ENCODE measurements at places on chromosomes 11 and 22.

- no peak for DNase-seq
These were observed 33.8 kb downstream of the RAB30 start for GRCh38 chr11:83037877-83038276.

DNA sequence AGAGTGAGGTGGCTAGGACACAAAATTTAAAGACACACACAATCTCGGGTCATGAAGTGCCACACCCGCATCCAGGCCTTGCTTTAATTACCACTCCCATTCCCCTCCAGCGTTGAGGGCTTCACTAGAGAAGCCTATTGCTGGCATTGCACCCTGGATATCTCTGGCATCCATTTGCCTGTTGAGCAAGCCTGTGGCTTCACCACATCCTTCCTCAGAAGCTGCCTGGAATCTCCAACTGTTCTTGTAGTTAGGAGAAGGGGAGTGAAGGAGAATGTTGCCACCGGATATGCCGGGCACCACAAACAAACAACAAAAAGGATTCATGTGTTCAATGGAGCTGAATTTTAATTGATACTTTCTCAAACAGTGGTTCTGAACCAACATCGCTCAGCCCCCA, 34.4 kb upstream of the RCN1 start:
- DNase-seq = no peak

- no peak for DNase-seq
These were observed 4.1 kb upstream of the C22orf39 start for GRCh38 chr22:19451570-19451969.

DNA sequence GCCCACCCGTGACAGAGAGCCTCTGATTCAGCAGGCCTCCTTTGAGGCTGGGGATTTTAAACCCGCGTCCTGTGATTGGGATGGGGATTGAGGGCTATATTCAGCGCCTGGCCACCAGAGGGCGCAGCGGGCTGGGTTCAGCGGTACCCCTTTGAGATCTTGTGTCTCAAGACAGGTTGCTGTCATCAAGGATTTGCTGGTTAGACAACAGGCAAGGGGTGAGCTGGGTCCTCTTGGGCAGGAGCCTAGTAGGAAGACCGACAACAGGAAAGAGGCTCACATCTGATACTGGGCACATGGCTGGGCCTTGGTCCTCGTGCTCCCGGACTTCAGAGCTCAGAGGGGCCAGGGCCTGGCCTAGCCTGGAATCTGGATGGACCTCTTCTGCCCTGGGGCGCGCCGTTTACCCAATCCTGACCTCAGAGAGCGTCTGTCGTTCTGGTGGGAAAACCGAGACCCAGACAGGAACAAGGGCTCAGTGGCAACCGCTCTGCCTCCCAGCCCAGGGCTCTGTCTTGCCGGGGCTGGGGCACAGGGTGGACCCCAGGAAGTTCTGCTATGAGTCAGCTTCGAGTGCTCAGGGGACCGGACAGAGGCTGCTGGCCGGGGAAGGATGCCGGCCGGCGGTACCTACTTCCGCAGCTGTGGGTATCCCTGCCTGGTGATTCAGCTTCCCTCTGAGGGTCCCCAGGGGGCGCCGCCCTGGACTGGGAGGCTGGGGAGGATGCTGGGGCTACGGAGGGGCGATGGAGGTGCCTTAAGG, 929 bp upstream of the SLC35E4 start:
- DNase-seq = peak; percentile 98

DNA sequence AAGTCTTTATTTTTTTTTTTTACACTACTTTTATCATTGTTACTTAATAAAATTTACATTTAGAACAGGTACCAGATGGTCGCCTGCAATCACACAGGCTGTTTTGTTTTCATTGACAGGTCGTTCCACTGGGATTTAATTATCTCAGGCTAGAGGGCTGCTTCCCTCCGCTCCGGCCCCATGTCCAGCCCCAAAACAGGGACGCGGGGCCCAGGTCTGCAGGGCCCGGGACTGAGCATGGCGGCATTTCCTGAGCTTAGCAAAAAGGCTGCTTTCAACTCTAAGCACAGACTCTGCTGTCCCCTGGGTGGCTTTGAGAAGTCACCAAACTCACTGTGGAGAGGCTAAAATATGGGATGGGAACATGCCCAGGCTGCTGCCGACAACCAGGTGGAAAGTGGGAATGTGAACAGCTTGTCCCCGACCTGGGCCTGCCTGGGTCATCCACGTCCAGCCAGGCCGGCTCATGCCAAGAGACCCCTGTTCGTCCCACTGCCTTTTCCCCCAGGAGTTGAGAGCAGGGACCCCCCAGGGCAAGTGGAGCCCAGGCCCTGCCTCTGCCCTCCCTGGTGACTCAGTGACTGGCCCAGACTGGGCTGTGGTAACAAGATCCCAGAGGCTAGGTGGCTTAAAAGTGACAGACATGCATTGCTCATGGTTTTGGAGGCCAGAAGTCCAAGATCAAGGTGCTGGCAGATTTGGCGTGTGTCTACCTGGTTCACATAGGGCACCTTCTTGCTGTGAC, 150.0 kb downstream of the SHANK2 start:
- no peak for DNase-seq

- DNase-seq = no peak
These were observed 99.5 kb downstream of the SNX19 start for GRCh38 chr11:130816546-130817329.

DNA sequence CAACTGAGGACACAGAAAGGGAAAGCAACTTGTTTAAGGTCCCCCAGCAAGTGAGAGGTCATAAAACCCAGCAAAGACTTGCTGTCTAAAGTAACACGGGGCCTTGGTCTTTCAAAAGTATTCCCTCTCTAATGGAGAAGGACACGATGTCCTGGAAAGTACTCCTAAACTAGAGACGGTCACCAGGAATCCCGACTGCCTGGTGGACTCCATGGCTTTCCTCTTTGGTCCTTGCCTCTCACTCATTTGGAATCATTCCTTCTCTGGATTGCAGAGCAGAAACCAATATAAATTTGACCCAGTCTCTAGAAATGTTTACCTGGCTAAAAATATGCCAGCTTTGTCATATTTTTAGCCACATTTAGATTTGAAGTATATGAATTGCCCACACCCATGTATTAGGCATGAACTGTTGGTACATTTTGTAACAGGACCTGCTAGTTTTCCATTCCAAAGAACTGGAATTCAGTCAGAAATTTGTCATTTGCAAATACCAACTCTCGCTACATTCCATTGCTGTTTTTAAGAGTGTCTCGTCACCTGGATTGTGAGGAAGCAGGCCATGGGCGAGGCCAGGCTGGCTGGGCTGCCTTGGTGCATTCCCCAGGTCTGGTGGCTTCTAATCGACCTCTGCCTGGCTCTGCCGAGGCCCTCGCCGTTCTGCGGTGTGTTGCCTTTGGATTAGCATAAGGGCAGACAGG, 12.9 kb downstream of the NAV2 start:
- DNase-seq = no peak

DNA sequence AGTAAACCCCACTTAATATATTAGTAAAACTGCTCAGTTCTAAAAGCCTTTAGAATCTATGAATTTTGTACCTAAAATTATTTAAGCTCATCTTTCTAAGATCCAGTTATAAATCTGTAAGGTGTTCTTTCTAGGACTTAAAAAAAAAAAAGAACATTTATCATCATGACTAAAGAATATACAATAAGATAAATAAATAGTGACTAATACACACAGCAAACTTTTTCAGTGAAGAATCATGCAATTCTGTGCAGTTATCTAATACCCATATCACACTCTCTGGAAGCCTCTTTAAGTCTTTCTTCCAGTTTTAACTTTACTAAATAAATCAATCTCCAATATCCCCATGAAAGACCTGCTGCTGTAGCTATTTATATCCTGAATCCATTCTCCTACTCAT, 59.8 kb downstream of the CEP57 start:
- no peak for DNase-seq

GRCh38 chr11:26350002-26350401, 18.1 kb downstream of the ANO3 start:
- DNase-seq = no peak

DNA sequence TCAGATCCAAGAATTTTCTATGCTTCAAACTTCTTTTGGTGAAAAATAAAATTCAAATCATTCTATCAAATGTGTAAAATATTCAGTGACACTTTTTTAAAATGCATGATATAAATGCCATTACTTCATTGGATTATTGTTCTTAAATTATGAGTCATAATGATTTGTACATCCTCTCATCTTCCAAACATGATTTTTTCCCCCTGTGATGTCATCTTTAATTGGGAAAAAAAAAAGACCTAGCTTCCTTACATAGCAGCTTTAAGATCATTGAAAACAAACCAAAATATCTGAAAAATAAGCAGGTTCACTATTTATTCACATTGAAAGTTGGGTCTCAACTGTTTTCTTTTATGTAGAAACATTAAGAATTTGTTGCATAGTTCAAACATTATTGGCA, 1549.4 kb downstream of the LRRC4C start:
- DNase-seq = no peak

DNA sequence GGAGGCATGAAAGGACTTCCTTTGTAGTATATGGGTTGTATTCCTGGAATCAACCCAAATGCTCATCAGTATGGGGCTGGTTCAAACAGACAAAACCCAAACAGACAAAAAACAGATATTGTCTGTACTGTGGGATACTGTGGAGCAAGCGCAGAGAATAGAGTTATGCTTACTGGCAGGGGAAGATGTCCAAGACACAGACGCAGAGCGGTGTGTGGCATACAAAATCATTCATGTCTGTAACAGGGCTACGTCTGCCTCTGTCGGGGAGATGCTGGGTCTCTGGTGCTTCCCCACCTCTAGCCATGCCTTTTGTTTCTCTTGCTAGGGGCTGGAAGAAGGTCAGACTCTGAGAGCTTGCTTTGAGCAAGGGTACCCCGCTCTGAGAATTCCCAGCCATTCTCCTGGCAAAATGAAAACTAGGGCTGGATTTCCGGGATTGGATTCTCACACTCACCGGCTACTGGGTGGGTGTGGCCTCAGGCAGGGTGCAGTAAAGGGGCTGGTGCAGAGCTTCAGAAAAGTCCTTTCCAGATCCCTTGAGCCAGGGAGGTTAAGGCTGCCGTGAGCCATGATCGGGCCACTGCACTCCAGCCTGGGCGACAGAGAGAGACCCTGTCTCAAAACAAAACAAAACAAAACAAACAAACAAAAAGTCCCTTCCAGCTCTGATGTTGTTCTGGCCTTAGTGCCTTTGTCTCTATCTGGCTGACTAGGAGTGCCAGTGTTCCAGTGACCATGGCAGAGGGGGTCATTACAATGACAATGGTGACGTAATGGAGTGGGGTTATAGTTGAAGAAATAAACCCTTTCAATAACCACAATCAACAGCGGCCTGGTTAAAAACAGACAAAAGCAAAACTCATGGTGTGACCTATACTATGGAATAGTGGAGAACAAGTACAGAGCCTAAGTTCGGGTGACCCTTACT, 2.9 kb upstream of the ABCC8 start:
- no peak for DNase-seq

DNA sequence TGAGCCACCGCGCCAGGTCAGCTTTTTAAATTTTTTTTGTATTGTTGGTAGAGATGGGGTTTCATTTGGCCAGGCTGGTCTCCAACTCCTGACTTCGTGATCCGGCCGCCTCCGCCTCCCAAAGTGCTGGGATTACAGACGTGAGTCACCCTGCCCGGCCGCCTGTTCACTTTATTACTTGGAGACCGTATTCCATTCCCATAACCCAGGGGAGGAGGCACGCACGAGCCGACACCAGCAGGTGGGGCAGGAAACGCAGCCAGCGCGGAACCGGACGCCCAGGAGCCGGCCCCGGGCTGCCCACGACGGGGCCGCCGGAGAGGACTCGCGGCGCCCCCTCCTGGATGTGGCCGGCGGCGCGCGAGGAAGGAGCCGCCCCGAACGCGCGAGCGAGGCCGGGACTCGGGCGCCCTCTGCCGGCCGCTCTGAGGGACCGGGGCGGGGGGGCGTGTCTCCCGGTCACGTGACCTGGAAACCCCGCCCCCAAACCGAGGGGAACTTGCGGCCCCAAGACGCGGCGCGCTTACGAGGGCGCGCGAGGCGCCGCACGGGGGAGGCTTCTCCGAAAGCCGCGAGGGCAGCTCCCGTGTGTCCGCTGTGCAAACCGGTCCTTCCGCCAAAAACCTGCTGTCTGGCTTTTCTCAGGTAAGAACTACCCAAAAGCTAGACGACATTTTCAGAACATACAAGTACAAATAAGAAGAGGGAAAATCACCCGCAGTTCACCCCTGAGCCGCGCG, 11.6 kb upstream of the RNH1 start:
- DNase-seq = peak; percentile 89

GRCh38 chr22:48702573-48703264, 1125.0 kb downstream of the BRD1 start:
- no peak for DNase-seq

DNA sequence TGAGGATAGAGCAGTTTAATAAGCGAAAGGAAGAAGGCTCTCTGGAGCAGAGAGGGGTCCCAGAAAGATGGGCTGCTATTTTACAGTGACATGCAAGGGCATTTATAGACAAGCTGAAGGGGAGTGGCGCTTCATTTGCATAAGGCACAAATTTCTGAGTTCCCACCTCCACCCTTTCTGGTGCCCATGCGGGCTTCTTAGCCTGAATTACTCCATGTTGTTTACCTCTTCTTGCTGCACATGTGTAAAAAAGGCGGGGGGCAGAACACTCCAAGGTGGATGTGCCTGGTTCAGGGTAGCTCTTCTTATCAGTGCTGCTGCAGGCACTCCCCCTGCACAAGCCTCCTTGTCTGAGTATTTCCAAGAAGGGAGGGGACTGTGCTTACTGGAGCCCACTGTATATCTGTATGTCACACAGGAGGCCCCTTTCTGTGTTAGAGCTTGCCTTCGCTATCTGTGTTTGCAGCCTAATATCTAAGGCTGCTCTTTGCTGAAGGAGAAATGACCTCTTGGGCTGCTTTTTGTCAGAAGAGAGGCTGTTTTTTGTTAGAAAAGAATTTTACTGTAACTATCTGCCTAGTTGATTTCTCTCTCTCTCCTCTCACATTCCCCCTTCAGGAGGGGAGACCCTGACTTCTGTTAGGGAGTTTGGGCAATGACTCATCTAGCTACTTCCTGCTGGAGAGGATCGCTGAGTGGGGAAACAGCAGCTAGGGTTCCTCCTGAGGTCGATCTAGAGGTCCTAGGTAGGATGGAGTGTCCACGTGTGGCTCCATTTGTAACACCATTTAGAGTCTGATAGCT, 1057.0 kb upstream of the CNTN5 start:
- no peak for DNase-seq

GRCh38 chr11:103537904-103538502, 428.8 kb downstream of the DYNC2H1 start:
- DNase-seq = no peak

DNA sequence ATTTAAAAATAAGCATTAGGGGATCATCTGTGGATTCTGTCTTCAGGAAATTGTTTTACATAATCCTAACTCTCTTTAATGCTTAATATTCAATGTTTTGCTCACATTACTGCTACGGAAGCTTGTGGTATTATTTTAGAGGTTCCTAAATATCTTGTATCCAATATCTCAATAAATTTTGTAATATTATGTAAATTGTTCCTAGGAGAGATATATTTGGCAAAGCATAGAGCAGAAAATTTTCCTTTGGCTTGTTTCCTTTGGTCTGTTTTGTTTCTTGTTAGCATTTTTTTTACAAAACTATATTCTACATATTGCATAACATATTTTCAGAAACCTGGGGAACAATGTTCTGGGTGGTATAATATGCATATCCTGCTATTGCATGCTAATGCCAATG, 144.8 kb downstream of the GRIA4 start:
- no peak for DNase-seq

- DNase-seq = no peak
These were observed 990.7 kb downstream of the NTM start for GRCh38 chr11:132361011-132361550.

Data from lower leg skin (tissue), 4 donors.